ENCODE measurements at places on chromosomes 2 and 18.

GRCh38 chr2:200786826-200787225, 24.9 kb upstream of the BZW1 start:
- DNase-seq, result no peak

DNA sequence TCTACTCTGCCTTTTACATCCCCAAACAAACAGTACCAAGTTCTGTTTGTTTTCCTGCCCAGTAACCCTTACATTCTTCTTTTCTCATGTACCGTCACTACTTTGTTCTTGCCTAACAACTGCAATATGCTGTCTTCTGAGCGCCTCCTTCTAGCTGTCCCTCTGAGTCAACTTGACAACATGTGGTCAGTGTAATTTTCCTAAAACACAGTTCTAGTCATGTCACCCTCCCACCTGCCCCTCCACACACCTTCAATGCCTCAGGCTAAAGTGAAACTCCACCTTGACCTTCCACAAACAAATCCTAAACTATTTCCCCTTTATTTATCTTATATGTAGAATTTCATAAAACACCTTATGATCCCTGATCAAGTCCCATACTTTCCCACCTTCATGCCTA, 124.6 kb upstream of the CD302 start:
- no peak for DNase-seq

- no peak for DNase-seq
Observed at GRCh38 chr18:27114842-27115241, 70.3 kb downstream of the CHST9 start.

- DNase-seq, result no peak
Observed at GRCh38 chr18:66393463-66393862, 210.4 kb downstream of the CDH19 start.

- no peak for DNase-seq
Observed at GRCh38 chr2:33442528-33443079, 33.8 kb upstream of the RASGRP3 start.

GRCh38 chr18:62089174-62089573, 97.7 kb downstream of the PIGN start:
- no peak for DNase-seq

GRCh38 chr18:35091841-35092240, 50.6 kb downstream of the MAPRE2 start:
- no peak for DNase-seq

DNA sequence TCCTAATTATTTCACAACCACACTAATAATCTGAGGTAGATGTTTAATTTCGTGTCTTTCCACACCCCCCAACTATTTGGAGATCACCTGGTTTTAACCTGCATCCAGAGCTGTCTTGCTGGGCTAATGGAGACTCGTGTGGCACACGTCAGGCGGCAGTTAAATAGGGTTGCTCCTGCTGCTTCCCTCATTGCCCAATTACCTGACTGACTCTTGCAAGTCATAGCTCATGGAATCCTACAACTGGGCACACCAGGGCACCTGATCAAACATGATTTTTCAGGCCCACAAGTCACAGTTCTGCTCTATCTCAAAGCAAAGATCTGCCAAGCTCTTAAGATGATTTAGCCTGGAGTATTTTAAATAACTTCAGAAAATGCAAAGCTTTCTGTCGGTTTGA, 1430.4 kb upstream of the ACVR2A start:
- DNase-seq, result no peak

GRCh38 chr2:45637440-45637839, 14.0 kb upstream of the PRKCE start:
- DNase-seq, result no peak

DNA sequence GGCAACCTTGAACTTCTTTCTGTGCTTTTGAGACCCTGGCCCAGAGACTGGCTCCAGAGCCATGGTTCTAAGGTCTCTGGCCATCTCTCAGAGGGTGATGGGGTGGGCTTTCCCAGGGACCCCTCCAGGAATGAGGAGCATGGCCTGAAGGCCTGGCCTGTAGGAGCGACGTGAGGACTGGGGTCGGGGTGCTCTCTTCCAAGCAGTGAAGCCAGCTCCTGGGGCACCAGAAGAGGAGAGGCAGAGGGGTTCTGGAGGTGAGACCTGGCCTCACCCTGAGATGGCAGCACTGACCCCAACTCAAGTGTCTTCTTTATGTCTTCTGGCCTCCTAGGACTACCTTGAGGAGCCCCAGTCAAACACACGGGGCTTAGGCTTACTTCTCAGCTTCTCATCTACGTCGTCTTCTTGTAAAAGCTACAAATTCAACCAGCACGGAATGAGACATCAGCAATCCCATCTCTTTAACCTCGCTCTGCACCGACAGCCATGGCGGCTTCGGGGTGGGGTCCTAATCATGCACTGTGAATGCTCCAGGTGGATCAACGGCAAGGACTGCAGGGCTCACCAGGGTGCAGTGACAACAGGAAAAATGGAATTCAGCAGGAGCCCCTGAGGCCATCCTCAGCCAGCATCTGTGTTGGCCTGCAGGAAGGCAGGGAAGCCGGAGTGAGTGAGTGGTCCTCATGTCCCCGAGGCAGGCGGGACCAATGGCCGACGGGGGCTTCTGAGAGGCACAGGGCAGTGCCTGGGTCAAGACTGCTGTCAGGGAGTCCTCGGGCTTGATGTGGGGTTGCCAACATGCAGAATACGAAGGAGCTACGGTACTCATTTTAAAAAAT, 214.1 kb downstream of the HDAC4 start:
- peak; percentile 34 for DNase-seq

DNA sequence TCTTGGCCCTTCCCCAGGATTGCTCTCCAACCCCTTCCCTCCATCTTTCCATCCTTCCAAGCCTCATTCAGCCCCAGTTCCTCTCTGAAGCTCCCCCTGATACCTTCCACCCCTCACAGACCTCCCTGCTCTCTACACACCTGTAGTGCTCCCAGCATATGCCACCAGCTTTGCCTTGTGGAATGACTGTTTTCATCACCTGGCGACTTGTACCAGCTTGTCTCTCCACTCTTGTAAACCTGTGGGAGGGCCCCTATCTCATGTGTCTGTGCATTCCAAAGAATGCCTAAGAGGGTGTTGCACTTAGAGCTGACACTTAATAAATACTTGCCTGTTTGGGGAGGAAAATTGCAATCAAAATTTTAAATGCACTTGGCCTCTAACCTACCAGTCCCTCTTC, 198.7 kb downstream of the BCL11A start:
- DNase-seq, result no peak

- no peak for DNase-seq
Observed at GRCh38 chr2:231260442-231261208, 62.2 kb downstream of the ARMC9 start.

GRCh38 chr2:163592954-163593622, 142.7 kb downstream of the FIGN start:
- no peak for DNase-seq

- no peak for DNase-seq
Observed at GRCh38 chr2:38911191-38911590, 21.5 kb downstream of the ARHGEF33 start.

- DNase-seq, result no peak
Observed at GRCh38 chr2:46462936-46463335, 16.4 kb upstream of the TMEM247 start.

- no peak for DNase-seq
Observed at GRCh38 chr2:229254206-229254605, 16.9 kb downstream of the PID1 start.

- no peak for DNase-seq
Observed at GRCh38 chr2:45984896-45985473, 312.2 kb upstream of the EPAS1 start.

DNA sequence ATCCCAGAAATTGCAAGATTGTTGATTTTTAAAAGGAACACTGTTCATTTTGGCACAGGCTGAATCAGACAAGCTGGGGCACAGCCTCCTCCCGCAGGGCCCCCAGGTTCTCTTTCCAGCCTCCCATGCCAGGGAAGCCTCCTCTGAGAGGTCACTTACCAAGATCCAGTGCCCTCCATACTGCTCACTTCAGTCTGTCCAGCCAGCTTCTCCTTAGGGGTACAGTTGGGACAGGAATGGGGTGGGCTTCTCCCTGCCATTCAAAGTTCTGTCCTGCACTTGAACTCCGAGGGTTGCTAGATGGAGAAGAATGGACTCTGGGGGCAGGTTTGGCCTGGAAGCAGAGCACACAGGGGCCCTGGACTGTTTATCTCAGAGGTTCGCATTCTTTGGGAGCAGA, 7.5 kb upstream of the CYP26B1 start:
- DNase-seq, result no peak
